ENCODE measurements at places on chromosomes 7 and 10.

GRCh38 chr7:1330801-1331425, 98.2 kb downstream of the UNCX start:
- no peak for DNase-seq

GRCh38 chr10:18369859-18370473, 229.7 kb downstream of the CACNB2 start:
- DNase-seq: no peak

GRCh38 chr10:4008676-4009382, 223.8 kb upstream of the KLF6 start:
- no peak for DNase-seq

DNA sequence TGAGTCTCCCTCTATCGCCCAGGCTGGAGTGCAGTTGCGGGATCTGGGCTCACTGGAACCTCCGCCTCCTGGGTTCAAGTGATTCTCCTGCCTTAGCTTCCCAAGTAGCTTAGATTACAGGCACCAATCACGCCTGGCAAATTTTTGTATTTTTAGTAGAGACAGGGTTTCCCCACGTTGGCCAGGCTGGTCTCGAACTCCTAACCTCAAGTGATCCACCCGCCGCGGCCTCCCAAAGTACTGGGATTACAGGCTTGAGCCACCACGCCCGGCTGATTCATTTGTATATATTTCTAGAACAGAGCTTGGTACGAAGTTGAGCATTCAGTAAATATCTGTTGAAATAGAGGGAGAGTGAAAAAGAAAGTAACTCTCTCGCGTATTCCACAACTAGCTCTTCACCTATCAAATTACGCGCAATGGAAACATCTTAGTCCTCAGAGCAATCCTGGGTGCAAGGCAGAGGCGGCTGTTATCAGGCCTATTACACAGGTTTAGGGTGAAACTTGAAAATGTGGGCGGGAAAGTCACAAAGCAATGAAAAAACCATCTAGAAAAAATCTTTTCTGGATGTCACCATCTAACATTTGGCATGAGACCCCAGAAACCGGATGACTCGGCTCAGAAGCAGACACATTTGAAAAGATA, 707 bp upstream of the GHITM start:
- DNase-seq: peak; percentile 32

GRCh38 chr10:73262105-73262730, 9.8 kb upstream of the MRPS16 start:
- DNase-seq: no peak

DNA sequence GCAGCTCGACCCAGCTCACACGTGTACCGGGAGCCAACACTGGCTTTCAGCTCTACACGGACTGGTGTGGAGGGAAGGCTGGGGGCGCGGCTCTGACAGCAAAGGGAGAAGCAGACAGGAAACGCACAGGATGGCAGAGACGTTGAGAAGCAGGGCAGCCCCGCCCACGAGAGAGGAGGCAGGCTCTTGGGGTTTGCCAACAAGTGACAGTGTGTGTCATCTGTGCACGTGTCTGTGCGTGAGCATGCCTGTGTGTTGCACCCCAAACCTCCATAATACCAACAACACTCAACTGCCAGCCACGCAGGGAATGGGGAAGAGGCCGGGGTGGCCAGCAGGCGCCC, 64.4 kb upstream of the PDGFA start:
- peak; percentile 81 for DNase-seq

GRCh38 chr10:3782451-3783315, 2.3 kb downstream of the KLF6 start:
- no peak for DNase-seq

GRCh38 chr10:108877095-108877561, 1046.2 kb downstream of the XPNPEP1 start:
- DNase-seq: no peak

GRCh38 chr10:7952266-7952665, 102.2 kb upstream of the GATA3 start:
- no peak for DNase-seq

- DNase-seq: no peak
Measured at GRCh38 chr7:67857698-67858097, 861.1 kb downstream of the TYW1 start.

GRCh38 chr10:125107166-125107949, 53.0 kb downstream of the CTBP2 start:
- no peak for DNase-seq

DNA sequence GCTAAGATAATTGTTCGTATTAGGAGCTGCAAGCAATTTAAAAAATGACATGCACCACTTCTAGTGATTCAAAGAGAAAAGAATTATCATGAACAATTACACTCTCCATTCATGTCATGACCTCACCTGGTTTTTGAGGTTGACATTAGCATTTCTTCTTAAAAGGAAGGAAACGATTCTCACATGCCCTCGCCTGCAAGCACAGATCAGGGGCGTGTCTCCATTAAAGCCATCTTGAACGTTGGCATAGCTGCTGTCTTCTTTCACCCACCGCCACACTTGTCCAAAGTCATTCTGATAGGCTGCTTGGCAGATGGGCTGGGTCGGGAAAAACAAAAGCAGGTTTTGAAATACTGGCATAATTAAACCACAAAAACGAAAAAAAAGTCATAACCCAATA, 19.9 kb downstream of the ANKRD22 start:
- DNase-seq: no peak

DNA sequence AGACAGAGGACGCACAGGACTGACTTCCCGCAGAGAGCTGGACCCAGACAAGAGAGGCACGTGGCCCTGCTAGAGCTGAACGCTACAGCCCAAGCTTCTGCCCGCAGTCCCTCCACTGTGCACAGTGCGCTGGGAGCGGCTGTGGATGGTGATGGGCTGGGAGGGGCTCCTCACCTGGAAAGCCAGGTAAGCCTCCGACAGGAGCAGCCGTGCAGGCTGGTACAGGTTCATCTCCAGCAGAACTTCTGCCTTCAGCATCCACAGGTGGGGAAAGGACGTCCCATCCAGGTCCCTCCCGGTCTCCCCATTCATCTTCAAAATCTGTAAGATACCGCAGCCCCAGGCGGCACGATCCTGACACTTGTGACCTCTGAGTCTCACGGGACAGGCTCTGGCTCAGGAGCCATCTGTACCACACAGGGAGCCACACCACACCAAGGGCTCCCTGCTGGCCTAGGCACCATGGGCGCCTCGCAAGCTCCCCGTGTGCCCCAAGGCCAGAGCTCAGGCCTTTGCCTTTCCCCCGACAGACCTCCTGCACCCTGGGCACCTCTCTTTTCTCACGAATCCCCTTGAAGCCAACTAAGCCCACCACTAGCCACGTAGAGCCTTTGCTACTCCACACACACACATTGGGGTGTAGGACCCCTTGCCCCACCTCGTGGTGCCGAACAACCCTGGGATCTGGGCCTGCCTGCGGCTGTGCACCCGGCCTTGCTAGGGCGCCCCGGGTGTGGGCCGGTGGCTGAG, 76.3 kb downstream of the CFAP46 start:
- DNase-seq: no peak

GRCh38 chr7:55537458-55537990, 34.8 kb downstream of the VOPP1 start:
- DNase-seq: no peak

- DNase-seq: no peak
Measured at GRCh38 chr10:101961591-101962498, 94.1 kb downstream of the ARMH3 start.

DNA sequence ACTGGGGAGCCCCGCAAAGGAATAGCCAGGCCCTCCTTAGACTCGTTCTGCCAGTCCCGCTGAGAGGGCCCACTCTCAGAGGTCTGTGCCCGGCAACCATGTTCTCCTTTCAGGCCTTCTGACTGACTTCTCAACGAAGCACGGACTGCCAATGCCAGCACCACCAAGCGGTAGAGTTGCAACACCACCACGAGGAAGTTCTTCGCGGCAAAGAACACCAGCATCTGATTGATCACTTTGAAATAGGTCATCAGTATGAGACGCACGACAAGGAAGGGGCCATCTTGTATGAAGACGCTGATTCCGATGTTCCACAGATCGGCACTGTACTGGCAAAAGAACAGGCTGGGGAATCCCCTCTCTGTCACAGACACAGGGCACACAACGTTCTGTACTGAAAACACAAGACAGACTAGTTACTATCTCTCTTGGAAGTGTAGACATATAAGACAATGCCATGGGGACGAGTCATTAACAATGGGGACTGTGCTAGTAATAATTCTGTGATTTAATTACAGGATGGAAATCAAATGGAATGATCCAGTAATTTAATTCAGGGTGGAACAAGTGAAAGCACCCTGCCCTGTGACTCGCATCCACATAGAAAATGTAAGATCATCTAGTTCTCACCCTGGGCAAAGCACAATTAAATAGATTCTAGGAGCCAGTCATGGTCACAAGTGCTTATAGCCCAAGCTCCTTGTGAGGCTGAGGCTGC, 42.7 kb downstream of the TMEM26 start:
- no peak for DNase-seq

- DNase-seq: no peak
Measured at GRCh38 chr10:22640359-22640758, 74.0 kb downstream of the PIP4K2A start.
